Fibroblast of skin of right biceps (primary cell): ENCODE measurements at places on chromosomes 13 and 19.
A peak's percentile ranks its signal among the peaks of the same experiment; 100 is the strongest.

DNA sequence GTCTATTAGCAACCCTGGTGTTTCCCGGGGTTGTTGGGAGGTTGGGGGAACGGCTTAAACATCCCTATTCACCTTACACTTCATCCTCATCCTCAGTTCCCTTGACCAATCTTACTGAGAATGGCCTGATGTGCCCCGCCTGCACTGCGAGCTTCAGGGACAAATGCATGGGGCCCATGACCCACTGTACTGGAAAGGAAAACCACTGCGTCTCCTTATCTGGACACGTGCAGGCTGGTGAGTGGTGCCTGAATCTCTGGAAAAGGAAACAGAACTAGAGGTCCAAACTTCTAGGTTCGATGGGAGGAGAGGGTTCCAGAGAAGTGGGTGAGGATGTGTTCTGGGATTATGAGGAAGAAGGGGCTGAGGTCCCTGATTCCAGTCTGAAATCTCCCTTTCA lies 5.9 kb downstream of the PINLYP start:
- no peak for DNase-seq

GRCh38 chr19:6800991-6801484 lies 28.5 kb downstream of the VAV1 start:
- DNase-seq, result peak; percentile 69

DNA sequence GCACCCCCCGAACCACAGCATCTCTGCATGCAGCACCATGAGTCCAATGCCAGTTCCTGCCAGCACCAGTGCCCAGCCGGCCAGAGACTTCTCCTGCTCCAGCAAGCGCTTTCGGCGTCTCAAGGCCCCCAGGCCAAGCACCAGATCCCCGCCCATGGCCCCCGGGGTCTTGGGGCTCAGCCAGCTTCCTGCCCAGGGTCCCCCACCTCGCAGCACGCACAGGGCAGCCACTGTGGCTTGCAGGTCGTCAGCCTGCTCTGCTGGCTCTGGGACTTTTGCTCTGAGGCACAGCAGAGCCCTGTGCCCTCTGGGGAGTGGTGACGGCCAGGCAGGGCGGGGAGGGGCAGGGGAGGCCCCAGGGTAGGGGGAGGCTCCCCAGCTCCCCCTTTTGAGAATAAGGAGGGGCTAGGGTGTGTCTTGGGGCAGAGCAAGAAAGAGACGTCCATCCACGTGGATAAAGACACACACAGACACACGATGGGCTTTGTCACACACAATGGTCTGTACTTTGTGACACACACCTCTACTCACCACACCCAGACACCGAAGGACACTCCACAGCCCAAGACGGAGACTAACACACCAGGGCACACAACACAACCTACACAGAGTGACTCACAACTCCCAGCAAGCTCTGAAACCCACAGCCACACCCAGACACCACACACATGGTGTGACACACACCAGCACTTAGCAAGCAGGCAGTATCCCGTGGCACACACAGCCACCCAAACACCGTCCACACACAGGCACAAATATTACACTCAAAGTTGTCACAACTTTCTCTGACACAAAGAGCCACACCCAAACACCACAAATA lies at the start of gene KCNN4:
Gene KCNN4, minus strand, starts transcription at position 268 of the 820 bp plus-strand sequence. Its CDS starts 112 bp downstream, at position 156.
- DNase-seq, result peak; percentile 71

DNA sequence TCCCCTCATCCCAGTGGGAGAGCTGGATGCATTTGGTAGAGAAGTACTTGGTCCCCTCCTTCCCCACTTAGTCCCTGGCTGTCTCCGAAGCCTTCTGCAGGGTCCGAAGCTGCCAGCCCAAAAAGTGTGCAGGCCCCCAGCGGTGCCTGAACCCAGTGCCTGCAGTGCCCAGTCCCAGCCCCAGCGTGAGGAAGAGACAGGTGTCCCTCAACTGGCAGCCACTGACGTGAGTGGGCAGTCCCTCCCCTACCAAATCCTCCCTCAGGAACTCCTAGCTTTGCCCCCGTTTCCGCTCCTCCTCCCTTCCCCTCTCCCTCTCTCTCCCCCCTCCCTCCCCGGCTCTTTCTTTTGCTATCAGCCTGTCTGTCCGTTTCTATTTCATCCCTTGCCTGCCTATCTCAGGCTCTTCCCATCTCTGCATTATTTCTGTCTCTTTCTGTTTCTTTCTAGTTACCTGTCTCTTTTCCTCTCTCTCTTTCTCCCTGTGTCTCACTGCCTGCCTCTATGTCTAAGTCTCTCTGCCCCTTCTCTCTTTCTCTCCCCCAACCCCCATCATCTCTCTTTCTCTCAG lies 1.8 kb upstream of the LTBP4 start:
- no peak for DNase-seq

GRCh38 chr19:54463531-54464043 lies at the start of gene LENG9:
LENG9 (minus strand) TSS chr19:54463778; CDS start chr19:54463526, 252 bp downstream.
- peak; percentile 99 for DNase-seq
